ENCODE measurements at places on chromosomes 11 and 22.

GRCh38 chr11:1387961-1388762 lies 1.6 kb upstream of the BRSK2 start:
- DNase-seq, result no peak

- DNase-seq, result no peak
Observed at GRCh38 chr22:32714458-32715430, 86.8 kb upstream of the TIMP3 start.

DNA sequence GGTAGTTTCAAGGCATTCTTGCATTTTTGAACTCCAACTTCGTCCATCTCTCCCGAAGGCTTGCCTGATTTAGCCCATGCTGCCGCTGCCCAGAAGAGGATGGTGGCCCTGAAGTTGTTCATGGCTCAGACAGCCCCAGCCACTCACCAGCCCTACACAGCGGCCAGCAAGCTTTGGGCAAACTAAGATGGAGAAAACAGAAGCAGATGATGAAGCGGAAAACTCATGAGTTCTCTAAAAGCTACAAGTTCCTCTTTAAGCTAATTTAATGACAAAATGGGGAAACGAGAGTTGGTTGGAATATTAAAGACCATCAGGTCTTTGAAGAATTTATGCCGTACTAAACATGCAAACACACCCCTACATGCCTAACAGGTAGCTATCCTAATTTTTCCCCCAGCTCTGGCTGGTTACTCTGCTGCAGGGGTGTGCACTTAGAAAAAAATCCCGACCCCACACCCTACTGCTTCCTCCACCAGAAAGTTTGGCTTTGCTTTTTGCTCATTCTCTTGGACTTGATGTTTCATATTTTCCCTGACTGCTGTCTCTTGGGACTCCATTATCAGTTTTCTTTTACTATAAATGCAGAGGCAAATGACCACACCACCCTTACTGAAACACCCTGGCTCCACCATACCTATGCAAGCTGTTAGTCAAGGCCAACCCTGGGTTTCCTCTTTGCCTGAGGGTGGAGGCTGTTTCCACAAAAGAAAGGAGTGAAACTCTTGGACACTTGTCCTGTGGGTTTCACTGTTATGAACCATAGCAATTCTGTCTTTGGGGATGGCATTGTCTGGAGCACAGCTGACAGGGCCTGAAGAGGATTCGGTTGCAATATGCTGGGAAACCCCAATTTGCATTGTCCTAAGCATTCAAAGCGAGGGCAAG lies at the start of gene MPEG1:
Gene MPEG1, minus strand, starts transcription at position 184 of the 888 bp plus-strand sequence. Its CDS starts 62 bp downstream, at position 122.
- DNase-seq, result no peak

DNA sequence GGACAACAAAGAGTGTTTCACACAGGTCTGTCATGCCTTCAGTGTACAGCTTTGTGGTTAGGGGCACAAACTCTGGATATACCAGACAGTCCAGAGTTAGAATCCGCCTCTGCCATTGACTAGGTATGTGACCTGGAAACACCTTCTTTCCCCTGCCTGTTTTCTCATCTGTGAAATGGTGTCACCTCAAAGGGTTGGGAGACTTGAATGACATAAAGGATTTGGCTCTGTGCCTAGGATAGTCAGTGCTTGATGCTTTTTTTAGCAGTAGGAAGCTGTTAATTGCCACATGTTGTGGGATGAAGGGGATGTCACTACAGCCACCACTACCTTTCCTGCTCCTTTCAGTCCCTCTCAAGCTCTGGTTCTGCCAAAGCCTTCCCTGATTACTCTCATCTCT lies 17.4 kb upstream of the LRRC55 start:
- DNase-seq, result no peak

GRCh38 chr11:117143390-117143789 lies 697 bp upstream of the PAFAH1B2 start:
- DNase-seq, result peak; percentile 47

DNA sequence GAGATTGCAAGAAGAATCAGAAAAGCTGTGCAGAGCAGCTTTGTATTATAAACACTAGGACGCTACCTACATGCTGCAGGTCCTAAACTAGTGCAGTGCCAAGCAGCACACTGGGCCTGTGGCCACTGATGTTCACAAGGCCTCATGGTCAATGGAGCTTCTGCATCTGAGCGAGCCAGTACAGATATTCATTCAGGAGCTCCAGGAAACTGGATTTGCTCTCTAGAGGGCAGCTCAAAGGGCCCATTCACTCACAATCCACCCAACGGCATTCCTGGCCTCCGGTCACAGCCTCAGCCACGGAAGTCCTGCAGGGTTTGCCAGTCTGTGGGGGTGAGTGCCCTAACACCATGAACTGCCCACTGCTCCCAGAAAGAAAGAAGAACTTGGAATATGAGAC lies 5.8 kb upstream of the TBC1D10A start:
- DNase-seq, result no peak

DNA sequence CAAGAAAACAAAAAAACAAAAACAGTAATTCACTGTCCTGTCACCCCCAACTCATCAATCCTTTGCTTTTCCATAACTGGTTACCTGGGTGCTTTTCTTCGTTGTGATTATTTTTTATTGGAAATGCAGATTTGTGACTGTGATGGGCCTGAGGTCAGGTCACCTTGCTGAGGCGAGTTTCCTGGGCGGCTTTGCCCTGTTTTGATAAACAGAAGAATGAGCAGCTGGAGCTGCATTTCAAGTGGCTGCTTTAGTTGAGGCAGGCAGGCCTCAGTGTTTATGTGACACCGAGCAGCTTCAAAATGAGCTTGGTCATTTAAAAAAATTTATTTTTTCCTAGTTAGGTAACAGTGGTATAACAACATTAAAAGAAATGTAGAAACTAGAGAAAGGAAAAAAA lies 22.2 kb downstream of the PTPRJ start:
- DNase-seq, result no peak

- DNase-seq, result no peak
Observed at GRCh38 chr22:41752011-41752970, 48.2 kb upstream of the CCDC134 start.

- no peak for DNase-seq
Observed at GRCh38 chr22:50078761-50079160, 6.5 kb downstream of the MLC1 start.

DNA sequence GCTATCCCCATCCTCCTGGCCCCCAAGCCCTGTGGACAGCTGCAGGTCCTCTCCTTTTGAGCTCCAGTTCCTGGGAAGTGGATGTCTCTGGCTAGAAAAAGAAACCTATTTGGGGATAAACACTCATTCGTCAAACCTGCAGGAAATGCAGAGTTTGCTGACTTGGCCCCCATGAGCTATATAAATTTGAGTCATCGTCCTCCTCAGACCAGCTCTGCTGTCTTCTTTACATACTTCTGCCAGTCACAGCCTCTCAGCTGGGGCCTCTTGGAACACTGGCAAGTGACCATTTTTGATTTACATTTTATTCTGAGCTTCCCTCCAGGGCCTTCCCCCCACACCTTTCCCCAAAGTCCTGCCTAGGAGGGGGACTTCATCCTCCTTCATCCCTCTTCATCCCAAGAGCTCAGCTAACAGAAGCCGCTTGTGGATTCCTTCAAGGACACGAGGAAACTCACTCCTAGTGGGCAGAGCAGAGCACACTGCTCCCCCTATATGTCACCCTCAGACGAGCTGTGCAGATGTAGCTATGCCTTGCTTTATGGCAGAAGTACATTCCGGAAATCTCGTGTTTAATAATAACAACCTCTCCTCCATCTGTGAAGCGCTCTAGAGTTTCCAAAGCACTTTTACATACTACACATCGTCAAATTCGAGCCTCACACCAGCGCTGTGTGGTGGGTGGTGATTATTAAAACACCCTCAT lies 131.8 kb downstream of the FEZ1 start:
- no peak for DNase-seq

- DNase-seq, result no peak
Observed at GRCh38 chr11:14882196-14882595, 9.8 kb downstream of the CYP2R1 start.

- DNase-seq, result no peak
Observed at GRCh38 chr11:78763664-78764063, 189.0 kb upstream of the NARS2 start.

GRCh38 chr22:29112121-29112520 lies 39.3 kb downstream of the KREMEN1 start:
- DNase-seq, result no peak

GRCh38 chr22:45876136-45877035 lies 100.6 kb downstream of the WNT7B start:
- DNase-seq, result no peak

GRCh38 chr11:78427615-78428265 lies 10.1 kb upstream of the GAB2 start:
- DNase-seq, result no peak

DNA sequence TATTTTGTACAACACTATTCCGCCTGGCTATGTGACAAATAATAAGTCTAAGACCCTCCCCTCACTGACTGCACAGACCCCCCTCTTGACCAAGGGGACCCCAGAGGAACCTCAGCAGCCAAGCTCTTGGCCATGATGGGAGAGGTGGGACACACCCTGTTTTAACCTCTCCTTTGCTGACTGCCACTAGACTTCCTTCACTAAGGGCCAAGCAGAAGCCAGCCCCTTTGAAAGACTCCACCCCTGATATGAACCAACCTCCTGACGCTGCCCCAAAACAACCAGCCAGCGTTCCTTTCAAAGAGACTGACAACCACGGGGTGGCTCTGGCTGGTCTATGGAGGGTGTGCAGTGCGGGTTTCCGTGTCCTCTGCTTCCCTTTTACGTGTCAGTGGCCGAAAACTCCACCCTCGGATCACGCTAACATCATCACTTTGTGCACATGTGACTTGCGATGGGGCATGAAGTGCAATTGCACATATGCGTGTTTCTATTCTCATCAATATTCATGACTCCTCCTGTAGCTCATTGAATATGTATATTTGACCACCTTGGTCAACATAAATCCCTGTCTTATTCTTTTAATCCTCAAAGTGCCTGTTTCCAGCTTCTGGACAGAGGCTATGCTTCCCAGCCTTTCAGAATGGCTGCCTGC lies 643.9 kb downstream of the TBC1D22A start:
- DNase-seq, result no peak

GRCh38 chr22:24501301-24502005 lies 6.3 kb downstream of the UPB1 start:
- DNase-seq, result no peak

Measured in stimulated activated CD8-positive, alpha-beta memory T cell treated with anti-CD3 and anti-CD28 coated beads, Interleukin-4, amount 100 ng/mL, for 48 hours (primary cell).